ENCODE measurements at places on chromosomes 4 and X. TPM values are rescaled to one million over a fixed set of nuclear protein-coding genes. Genes with fewer than 3 reads are reported as not detected.

Gene ATP1B4
- 220 TPM for total RNA-seq

Gene GAGE12F
- total RNA-seq = not detected

Gene HMX1
- not detected for total RNA-seq

Gene SPANXA1
- total RNA-seq = not detected

Gene EIF2S3
- 189 TPM for total RNA-seq

Gene RAB9B
- 19.8 TPM for total RNA-seq

Gene ITIH6
- total RNA-seq = under 0.01 TPM

Gene TXK
- 0.52 TPM for total RNA-seq

Gene DCHS2
- total RNA-seq = 18.3 TPM

Gene ANOS1
- 13.0 TPM for total RNA-seq

Gene VCX3A
- not detected for total RNA-seq

Gene SLC6A14
- not detected for total RNA-seq

Gene ARAP2
- total RNA-seq = 2.6 TPM

Gene PGAM4
- not detected for total RNA-seq

Gene AVPR2
- 1.0 TPM for total RNA-seq

Gene VEGFD
- under 0.01 TPM for total RNA-seq

Gene TMSB15C
- total RNA-seq = 7.8 TPM

Gene ZNF280C
- 5.7 TPM for total RNA-seq

Gene EMCN
- 10.4 TPM for total RNA-seq

Gene TRIM61
- 2.6 TPM for total RNA-seq

Gene HMGB2
- 39.7 TPM for total RNA-seq

Gene PWWP3B
- 23.0 TPM for total RNA-seq

Gene PF4V1
- not detected for total RNA-seq

Gene PNMA3
- total RNA-seq = 0.52 TPM

Gene ENAM
- total RNA-seq = 2.1 TPM

Gene TRIML1
- total RNA-seq = not detected

Gene TLL1
- total RNA-seq = 2.6 TPM

Gene ARX
- 0.52 TPM for total RNA-seq

Gene ZCCHC4
- 42.8 TPM for total RNA-seq

Gene MAGEB1
- total RNA-seq = not detected

Gene PAGE1
- total RNA-seq = not detected

Gene SSX4B
- total RNA-seq = not detected

Gene ODAPH
- total RNA-seq = not detected

Gene JCHAIN
- 2.1 TPM for total RNA-seq

Gene RGN
- 3.1 TPM for total RNA-seq

Gene PNMA6F
- total RNA-seq = not detected
